Smooth muscle cell of bladder (primary cell): ENCODE measurements at places on chromosomes 6 and 20. TPM values are rescaled to one million over a fixed set of nuclear protein-coding genes. Genes with fewer than 3 reads are reported as not detected.

Gene ZSCAN16
- 1.8 and 2.8 TPM in 2 replicates for total RNA-seq

Gene TDRD6
- 0.46 and 0.57 TPM in 2 replicates for total RNA-seq

Gene MCHR2
- total RNA-seq = not detected in 2 replicates

Gene IER3
- total RNA-seq = 48.9 and 61.3 TPM in 2 replicates

Gene RNF182
- total RNA-seq = 0.18 and 0.28 TPM in 2 replicates

Gene CCN6
- total RNA-seq = not detected in 2 replicates

Gene LRRC73
- 0.28 and 0.65 TPM in 2 replicates for total RNA-seq

Gene OR2J3
- total RNA-seq = not detected in 2 replicates

Gene NKX2-4
- not detected in 2 replicates for total RNA-seq

Gene ADGRF4
- 0.71 and 0.74 TPM in 2 replicates for total RNA-seq

Gene TMEM74B
- 0.46 TPM in 1 of 2 replicates, not detected in the other for total RNA-seq

Gene SEMG1
- not detected in 2 replicates for total RNA-seq

Gene ULBP1
- total RNA-seq = under 0.01 TPM in 1 of 2 replicates, not detected in the other

Gene MTFR2
- total RNA-seq = 0.57 and 0.83 TPM in 2 replicates

Gene TCF21
- total RNA-seq = 19.0 and 27.4 TPM in 2 replicates

Gene TFB1M
- 12.9 and 14.1 TPM in 2 replicates for total RNA-seq

Gene DOP1A
- 18.6 and 26.5 TPM in 2 replicates for total RNA-seq
